ENCODE measurements at places on chromosomes 16 and 17.
A peak's percentile ranks its signal among the peaks of the same experiment; 100 is the strongest.

DNA sequence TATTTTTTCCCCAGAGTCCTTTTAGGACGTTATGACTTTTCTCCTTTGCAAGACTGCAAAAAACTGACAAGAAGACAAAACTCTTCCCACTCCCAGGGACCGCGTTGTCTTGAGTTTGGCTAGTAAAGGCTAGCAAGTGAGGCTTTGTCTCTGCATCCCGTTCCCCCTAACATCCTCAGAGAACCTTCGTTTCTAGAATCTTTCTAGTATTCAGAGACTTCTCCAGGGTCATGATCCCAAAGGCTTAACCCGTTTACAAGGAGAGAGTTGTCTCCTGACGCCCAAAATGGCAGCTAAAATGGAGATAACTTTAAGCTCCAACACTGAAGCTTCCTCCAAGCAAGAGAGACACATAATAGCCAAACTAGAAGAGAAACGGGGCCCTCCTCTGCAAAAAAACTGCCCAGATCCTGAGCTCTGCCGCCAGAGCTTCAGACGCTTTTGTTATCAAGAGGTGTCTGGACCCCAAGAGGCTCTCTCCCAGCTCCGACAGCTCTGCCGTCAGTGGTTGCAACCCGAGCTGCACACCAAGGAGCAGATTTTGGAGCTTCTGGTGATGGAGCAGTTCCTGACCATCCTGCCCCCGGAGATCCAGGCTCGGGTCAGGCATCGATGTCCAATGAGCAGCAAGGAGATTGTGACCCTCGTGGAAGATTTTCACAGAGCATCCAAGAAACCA is 843 bp downstream of the ZNF174 start:
- no peak for DNase-seq

GRCh38 chr17:59356543-59357218 is 25.2 kb downstream of the YPEL2 start:
- DNase-seq = no peak

DNA sequence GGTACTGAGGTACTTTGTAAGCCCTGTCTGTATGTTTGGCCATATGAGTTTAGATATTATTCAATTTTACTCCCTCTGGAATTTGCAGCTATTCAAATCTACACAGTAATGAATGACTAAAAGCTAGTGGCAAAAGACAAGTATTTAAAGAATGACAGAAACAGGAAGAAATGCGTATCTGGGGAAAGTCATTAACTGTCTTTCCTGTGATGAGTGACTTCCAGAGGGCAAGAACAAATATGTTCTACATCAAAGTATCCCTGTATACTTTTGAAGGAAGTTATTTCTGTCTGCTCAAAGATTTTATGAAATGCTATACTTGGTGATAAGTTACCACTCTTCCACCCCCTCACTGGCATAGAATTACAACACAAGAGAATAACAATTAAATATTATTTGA is 489.3 kb upstream of the SOX9 start:
- DNase-seq = no peak

GRCh38 chr16:86882586-86883280 is 304.4 kb downstream of the FOXL1 start:
- DNase-seq = no peak

DNA sequence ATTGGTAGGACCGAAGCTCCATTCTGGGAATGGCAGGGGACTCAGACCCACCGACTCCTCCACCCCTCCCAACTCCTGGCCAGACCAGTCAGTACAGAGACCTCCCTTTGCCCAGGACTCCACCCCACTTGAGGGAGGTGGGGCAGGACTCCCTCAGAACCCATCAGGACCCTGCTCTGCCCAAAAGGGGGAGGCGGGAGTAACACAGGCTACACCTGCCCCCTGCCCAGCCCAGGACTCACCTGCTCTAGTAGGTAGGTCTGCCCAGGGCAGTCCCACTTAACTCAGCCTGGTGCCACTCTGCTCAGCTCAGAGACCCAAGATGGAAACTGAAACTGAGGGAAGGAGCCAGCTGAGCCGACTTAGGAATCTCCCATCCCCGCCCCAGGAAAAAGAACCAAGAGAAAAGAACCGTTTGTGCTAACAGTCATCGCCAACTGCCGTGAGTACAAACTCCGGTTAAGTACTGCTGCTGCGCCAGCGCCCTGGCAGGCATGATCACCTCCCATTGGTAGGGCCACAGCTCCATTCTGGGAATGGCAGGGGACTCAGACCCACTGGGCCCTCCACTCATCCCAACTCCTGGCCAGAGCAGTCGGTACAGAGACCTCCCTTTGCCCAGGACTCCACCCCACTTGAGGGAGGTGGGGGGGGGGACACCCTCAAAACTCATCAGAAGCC is 503 bp downstream of the DHX58 start:
- DNase-seq = peak; percentile 17
